ENCODE measurements at places on chromosomes 16 and 17. TPM values are rescaled to one million over a fixed set of nuclear protein-coding genes. Genes with fewer than 3 reads are reported as not detected.

CA7 gene
- total RNA-seq, result not detected

TMEM220 gene
- total RNA-seq, result 9.6 TPM

ZG16 gene
- total RNA-seq, result 0.23 TPM

GAS2L2 gene
- total RNA-seq, result 0.80 TPM

MT1X gene
- total RNA-seq, result 1,221 TPM

ZG16B gene
- total RNA-seq, result not detected

SCPEP1 gene
- total RNA-seq, result 61.0 TPM

TNP2 gene
- total RNA-seq, result not detected

EVPLL gene
- total RNA-seq, result not detected

RAP1GAP2 gene
- 10.3 TPM for total RNA-seq

DGKE gene
- 10.6 TPM for total RNA-seq

KREMEN2 gene
- 0.13 TPM for total RNA-seq

C17orf100 gene
- total RNA-seq, result 0.83 TPM

KRT32 gene
- not detected for total RNA-seq

TP53TG3C gene
- total RNA-seq, result not detected

MYH2 gene
- 0.34 TPM for total RNA-seq
